ENCODE measurements at places on chromosomes 1 and 21. TPM values are rescaled to one million over a fixed set of nuclear protein-coding genes. Genes with fewer than 3 reads are reported as not detected.

The SYT14 gene
- not detected for total RNA-seq

The WNT3A gene
- not detected for total RNA-seq

The TAF12 gene
- 23.8 TPM for total RNA-seq

The TP73 gene
- 0.28 TPM for total RNA-seq

The OVAAL gene
- not detected for total RNA-seq

The AGL gene
- total RNA-seq = 13.5 TPM

The C1QA gene
- total RNA-seq = not detected

The IL10 gene
- not detected for total RNA-seq

The CHRM3 gene
- total RNA-seq = not detected

The ALX3 gene
- total RNA-seq = not detected
